ENCODE measurements at places on chromosomes 2 and 18.

DNA sequence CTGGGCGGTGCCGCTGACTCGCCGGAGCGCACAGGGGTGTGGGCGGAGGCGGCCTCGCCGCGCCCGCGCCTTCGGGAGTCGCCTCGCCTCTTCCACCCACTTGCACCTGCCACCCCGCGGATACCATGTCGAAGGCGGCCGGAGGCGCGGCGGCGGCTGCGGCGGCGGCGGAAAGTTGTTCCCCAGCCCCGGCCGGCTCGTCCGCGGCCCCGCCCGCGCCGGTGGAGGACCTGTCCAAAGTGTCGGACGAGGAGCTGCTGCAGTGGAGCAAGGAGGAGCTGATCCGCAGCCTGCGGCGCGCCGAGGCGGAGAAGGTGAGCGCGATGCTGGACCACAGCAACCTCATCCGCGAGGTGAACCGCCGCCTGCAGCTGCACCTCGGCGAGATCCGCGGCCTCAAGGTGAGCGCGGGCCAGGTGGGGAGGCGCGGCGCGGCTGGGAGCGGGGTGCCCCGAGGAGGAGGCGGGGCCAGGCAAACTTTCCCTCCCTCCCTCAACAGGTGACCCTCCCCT, 766 bp downstream of the CCDC85A start:
- DNase-seq, result no peak
- peaks cover 13% of the 10 kb centered on the region for H3K27me3 ChIP-seq
- no peaks in the 10 kb centered on the region for H3K36me3 ChIP-seq
- H3K4me3 ChIP-seq, result no peak overlapping the region
- peaks cover 7% of the 10 kb centered on the region for H3K4me1 ChIP-seq
- no peak overlapping the region for H3K27ac ChIP-seq

DNA sequence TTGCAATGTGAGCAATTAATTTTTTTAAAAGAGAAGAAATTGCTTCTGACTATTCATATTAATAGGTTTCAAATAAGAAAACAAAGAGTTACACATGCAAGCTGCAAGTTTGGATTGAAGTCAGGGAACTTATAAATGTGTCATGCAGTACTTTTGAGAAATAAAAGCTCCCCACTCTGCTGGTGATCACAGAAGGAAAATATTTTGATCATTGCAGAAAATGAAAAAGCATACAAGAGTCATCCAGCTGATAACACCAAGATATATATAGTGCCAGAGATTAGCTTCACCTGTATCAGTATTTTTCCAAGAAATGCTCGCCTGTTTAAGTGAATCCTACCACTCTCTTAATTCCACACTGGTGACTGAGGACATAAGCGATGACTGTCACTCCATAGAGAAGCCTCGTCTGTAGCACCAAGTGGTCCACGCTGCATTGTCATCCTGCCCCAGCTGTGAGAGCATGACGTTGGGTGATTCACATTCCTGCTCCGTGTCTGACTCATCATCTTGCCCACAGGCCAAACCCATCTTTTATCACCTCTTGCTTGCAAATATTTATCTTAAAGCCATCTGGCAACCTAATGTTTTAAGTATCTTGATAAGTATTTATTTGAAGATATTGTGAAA, 178.0 kb downstream of the ASXL3 start:
- no peak overlapping the region for H3K4me3 ChIP-seq
- no peak for DNase-seq
- H3K27ac ChIP-seq, result no peak overlapping the region
- no peaks in the 10 kb centered on the region for H3K27me3 ChIP-seq
- no peaks in the 10 kb centered on the region for H3K4me1 ChIP-seq

DNA sequence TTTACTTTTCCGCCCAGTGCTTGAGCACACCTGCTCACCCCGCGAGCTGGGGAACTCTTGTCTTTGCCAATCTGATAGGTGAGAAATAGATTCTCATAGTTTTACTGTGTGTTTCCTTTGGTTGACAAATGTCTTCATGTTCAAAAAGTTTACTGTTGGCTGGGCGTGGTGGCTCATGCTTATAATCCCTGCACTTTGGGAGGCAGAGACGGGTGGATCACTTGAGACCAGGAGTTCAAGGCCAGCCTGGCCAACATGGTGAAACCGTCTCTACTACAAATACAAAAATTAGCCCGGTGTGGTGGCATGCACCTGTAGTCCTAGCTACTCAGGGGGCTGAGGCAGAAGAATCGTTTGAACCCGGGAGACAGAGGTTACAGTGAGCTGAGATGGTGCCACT, 10.3 kb downstream of the ODC1 start:
- H3K36me3 ChIP-seq, result peaks cover 39% of the 10 kb centered on the region
- H3K27ac ChIP-seq, result no peak overlapping the region
- no peak for DNase-seq
- H3K4me1 ChIP-seq, result peaks cover 6% of the 10 kb centered on the region
- no peaks in the 10 kb centered on the region for H3K27me3 ChIP-seq
- H3K4me3 ChIP-seq, result no peak overlapping the region

- peaks cover 95% of the 10 kb centered on the region for H3K4me1 ChIP-seq
- H3K36me3 ChIP-seq, result peaks cover 41% of the 10 kb centered on the region
- peak overlapping the region; percentile 75 for H3K27ac ChIP-seq
- DNase-seq, result no peak
These were observed 129.0 kb downstream of the NCK2 start for GRCh38 chr2:105873721-105874120.

DNA sequence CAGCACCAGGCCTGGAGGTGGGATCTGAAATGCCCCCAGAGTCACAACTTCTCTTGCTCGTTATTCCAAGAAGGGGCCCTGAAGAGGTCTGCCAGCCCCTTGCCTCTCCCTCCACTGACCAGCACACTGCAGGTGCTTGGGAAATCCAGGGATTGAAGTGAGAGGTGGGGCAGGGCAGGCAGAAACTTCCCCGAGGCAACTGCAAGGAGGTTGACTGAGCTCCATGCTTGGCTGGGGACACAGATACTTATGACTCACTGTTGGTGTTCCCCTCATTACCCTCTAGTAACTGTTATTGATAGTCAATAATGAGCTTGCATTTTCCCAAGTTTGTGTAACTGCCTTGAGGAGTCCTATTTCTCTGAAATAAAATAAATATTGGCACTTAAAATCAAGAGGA, 47.5 kb downstream of the MARCO start:
- no peak for DNase-seq
- H3K27ac ChIP-seq, result no peak overlapping the region
- H3K36me3 ChIP-seq, result no peaks in the 10 kb centered on the region
- H3K27me3 ChIP-seq, result no peaks in the 10 kb centered on the region
- no peak overlapping the region for H3K4me3 ChIP-seq

DNA sequence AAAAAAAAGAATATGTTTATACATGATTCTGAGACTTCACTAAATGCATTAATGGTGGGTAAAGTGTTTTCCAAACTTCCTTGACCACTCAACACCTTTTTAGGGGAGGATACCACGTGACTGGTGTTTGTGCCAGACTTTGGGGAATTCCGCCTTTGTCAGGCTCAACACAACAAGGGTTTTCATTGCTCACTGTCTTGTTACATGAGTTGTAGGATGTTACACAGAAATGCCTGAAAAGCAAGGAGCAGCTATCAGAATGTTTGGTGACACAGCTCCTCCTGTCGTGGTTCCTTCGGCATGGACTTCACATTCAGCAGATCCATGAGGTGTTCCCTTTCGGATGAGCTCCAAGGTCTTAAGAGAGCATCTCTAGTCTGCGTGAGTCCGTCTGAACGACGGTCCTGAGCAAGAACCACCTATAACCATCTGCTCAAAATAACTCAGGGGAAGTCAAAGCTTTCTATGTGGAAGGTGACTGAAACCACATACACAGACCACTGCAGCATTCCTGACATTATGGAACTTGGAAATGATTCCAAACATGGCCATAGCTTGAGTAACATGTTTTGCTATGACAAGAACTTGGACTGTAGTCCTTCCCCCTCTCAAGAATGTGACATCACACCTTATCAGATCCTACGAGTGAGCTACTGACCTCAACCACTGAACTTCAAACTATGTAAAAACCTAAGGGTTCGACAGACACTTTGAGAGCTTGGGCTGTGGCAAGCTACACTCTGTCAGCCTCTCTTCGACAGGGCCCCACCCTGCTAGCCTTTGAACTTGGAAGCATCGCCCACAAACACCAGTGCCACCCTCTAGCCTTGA, 57.5 kb downstream of the MCFD2 start:
- H3K36me3 ChIP-seq, result no peaks in the 10 kb centered on the region
- no peak for DNase-seq
- no peaks in the 10 kb centered on the region for H3K4me1 ChIP-seq
- no peaks in the 10 kb centered on the region for H3K27me3 ChIP-seq

- no peak overlapping the region for H3K27ac ChIP-seq
- H3K4me1 ChIP-seq, result no peaks in the 10 kb centered on the region
- no peaks in the 10 kb centered on the region for H3K27me3 ChIP-seq
- no peak for DNase-seq
- H3K4me3 ChIP-seq, result no peak overlapping the region
These were observed 10.4 kb downstream of the CNDP2 start for GRCh38 chr18:74506448-74507084.

DNA sequence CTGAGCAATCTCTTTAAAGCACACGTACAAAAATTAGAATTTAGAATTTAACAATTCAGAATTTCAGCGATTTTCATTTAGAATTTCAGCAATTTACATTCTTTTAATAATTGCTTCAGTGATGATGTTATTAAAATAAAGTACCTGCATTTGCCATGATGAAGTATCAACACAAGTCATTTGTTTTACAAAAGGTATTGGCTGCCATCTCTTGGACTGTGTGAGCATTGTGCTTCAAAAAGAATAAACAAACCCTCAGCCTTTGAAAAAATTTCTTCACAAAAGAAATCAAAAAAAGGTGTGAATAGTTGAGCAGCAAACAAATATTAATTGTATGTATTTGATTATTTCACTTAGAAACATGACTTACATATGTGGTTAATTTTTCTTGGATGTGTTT, 27.1 kb upstream of the ZC3H15 start:
- no peaks in the 10 kb centered on the region for H3K27me3 ChIP-seq
- DNase-seq, result no peak
- H3K4me1 ChIP-seq, result no peaks in the 10 kb centered on the region
- no peak overlapping the region for H3K27ac ChIP-seq

GRCh38 chr18:70290482-70291294, 1.8 kb downstream of the SOCS6 start:
- no peaks in the 10 kb centered on the region for H3K36me3 ChIP-seq
- H3K27me3 ChIP-seq, result peaks cover 17% of the 10 kb centered on the region
- H3K4me3 ChIP-seq, result no peak overlapping the region
- peaks cover 4% of the 10 kb centered on the region for H3K4me1 ChIP-seq
- DNase-seq, result no peak
- H3K27ac ChIP-seq, result no peak overlapping the region

GRCh38 chr2:240701091-240701735, 9.5 kb downstream of the AQP12A start:
- no peak overlapping the region for H3K4me3 ChIP-seq
- no peaks in the 10 kb centered on the region for H3K36me3 ChIP-seq
- peaks cover 3% of the 10 kb centered on the region for H3K4me1 ChIP-seq
- DNase-seq, result no peak

Measured in CD4-positive, CD25-positive, alpha-beta regulatory T cell (primary cell).